HS-27A (cell line): ENCODE measurements at places on chromosomes 1 and 21.

DNA sequence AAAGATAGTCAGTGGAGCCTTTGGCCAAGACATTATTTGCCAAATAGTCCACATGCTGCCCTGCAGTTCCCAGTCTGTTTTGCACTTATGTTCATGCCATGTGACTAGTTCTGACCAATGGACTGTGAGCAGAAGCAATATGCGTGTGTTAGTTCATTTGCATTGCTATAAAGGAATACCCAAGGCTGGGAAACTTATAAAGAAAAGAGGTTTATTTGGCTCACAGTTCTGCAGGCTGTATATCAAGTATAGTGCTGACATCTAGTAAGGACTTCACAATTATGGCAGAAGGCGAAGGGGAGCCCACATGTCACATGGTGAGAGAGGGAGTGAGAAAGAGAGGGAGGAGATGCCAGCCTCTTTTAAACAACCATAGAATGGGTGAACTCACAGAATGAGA is 193.3 kb downstream of the PTPRU start:
- no peak for DNase-seq

- DNase-seq = no peak
These were observed 6.4 kb upstream of the GBP5 start for GRCh38 chr1:89279011-89279466.

GRCh38 chr1:235074523-235075047 is 54.1 kb downstream of the TOMM20 start:
- DNase-seq = no peak

DNA sequence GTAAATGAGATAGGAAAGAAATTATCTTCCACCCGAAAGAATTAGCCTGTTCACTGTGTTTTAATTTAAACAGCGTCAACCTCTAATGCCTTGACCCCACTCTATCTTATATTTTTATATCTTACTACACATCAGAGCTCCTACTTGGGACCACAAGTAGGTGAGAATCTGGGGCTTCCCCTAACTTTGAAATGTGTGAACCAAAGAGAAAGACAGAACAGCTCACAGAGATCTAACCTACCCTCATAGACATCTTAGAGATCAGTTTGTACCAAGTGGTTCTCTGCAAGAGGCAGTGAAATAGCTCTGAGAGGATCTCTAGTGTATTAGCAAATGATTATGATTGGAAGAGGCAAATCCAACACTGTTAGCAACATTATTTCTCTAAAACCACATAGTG is 31.0 kb upstream of the IFI16 start:
- DNase-seq = no peak

DNA sequence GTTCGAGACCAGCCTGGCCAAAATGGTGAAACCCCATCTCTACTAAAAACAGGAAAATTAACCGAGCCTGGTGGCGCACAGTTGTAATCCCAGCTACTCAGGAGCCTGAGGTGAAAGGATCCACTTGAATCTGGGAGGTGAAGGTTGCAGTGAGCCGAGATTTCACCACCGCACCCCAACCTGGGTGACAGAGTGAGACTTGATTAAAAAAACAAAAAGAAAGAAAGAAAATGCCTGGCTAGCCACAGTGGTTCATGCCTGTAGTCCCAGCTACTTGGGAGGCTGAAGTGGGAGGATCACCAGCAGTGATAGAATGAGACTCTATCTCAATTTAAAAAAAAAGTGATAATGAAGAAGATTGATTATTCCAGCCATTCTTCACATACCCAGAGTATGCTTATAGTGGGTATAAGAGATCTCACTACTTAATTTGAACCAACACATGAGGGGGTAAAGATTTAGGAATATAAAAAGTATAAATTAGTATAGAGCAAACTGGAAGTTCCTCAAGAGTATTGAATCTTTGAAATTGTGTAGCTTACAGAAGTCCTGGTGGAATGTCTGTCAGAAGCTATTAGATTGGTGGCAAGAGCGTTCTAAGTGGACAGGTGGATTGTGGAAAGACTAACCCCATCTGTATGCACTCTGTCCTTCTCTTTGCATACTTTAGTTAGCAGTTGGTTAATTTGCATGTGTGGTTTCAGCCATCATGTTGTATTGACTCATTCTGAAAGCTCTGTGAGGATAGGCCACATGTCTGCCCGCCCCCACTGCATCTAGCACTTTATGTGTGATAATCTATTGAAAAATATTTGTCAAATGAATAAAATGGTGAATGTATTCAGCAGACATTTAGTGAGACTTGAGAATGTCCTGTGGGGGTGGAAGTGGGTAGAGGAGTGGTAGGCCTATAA is 25.0 kb downstream of the RLF start:
- DNase-seq = peak; percentile 45

- peak; percentile 87 for DNase-seq
These were observed 52.5 kb downstream of the NBPF6 start for GRCh38 chr1:108502624-108503023.

- no peak for DNase-seq
These were observed 394.6 kb downstream of the LRRIQ3 start for GRCh38 chr1:73803380-73803779.

GRCh38 chr1:199301472-199302217 is 662.8 kb downstream of the PTPRC start:
- DNase-seq = no peak

DNA sequence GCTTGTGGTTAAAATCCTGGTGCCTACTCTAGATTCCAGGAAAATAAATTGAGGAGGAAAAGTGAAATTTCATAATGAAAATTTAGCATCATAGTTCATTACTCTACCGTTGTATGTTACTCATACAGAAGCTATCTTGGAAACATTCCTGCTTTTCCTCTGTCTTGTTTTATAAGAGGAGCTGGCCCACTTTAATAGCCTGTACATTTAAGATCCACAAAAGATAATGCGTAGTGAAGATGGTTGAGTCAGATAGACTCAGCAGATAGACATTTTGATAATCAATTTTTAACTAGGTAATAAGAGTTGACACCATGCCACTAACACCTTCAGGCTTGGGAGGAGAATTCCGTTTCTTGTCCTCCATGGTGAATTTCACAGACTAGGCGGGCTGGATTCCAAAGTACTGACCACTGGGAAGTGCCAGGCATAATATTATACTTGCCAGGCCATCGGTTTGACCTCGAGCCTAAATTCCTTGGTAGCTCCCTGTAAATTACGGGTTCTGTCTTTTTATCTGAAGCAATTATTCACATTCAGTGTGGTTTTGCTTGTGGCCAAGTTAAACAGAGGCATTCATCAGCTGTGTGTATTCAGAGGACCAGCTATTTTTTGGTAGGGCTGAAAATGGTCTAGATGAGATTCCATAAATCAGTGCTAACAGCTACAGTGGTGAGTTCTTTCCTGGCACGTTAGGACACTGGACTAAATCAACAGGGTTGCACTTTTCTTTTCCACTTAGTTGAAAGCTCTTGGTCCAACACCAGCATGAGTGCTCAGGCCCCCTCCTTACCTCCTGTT is 111.9 kb upstream of the KAZN start:
- peak; percentile 98 for DNase-seq

DNA sequence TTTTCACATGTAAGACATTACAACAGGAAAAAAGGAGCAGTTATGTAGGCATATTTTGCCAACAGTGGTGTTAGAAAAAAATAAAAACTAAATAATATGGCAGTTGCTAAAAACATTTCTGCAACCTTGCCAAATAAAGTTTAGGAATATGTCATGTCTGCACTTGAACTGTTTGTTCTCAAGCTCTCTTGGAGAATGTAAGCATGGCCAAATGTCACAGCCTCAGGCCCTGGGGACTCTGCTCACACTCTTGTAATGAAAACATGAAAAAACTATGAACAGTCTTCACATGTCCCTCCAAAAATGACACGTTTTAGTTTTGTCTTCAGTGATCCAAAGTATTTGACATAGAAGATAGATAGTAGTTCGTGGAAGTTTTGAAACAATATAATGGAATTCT is 753.3 kb downstream of the LTN1 start:
- no peak for DNase-seq

DNA sequence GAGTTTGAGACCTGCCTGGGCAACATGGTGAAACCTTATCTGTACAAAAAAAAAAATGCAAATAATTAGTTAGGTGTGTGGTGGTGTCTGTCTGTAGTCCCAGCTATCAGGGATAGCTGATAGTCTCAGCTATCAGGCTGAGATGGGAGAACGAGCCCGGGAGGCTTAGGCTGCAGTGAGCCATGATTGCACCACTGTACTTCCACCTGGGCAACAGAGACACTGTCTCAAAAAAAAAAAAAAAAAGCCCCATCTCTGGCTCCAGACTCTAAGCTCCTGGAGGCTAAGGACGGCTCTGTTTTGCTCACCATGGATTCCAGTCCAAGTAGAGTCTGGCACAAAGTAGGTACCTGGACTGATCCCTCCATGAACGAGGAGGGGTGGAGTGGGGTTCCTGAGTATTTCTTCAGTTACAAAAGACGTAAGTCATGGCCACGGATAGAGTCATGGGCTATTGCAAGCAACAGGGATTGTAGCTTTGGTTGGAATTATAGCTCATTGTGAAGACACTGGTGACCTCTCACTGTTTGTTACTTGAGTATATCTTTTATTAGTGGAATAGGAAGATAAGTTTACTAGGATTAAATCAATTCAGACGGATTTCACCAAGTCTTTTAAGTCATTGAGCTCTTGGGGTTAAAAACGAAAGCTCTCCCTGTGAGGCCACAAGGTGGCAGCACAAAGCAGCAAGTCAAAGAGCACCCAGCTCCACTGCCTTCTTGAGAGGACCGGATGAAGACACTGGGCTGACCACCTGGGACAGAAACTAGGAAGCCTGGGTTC is 35.6 kb upstream of the TMEM61 start:
- DNase-seq = peak; percentile 58

- no peak for DNase-seq
These were observed 161.9 kb upstream of the UBE2U start for GRCh38 chr1:64041371-64042131.

DNA sequence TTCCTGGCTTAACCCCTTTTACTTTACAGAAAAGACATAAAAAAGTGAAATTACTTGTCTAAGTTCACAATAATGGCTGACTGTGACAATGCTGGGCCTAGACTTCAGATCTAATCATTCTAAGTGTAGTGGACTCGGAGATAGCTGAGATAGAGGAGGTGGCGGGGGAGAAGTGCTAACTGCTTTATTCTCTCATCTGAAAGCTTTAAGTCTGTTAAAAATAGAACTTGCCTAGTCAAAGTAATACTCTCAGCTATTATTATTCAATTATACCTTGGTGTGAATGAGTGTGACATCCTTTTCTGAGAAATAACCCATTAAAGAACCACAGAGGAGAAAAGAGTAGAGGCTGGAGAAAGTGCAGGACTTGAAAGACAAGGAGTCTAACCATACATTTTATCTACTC is 96.1 kb upstream of the OLIG2 start:
- DNase-seq = no peak

GRCh38 chr1:200139661-200140250 is 112.2 kb downstream of the NR5A2 start:
- DNase-seq = no peak

GRCh38 chr1:174433451-174433850 is 14.3 kb upstream of the GPR52 start:
- DNase-seq = no peak

DNA sequence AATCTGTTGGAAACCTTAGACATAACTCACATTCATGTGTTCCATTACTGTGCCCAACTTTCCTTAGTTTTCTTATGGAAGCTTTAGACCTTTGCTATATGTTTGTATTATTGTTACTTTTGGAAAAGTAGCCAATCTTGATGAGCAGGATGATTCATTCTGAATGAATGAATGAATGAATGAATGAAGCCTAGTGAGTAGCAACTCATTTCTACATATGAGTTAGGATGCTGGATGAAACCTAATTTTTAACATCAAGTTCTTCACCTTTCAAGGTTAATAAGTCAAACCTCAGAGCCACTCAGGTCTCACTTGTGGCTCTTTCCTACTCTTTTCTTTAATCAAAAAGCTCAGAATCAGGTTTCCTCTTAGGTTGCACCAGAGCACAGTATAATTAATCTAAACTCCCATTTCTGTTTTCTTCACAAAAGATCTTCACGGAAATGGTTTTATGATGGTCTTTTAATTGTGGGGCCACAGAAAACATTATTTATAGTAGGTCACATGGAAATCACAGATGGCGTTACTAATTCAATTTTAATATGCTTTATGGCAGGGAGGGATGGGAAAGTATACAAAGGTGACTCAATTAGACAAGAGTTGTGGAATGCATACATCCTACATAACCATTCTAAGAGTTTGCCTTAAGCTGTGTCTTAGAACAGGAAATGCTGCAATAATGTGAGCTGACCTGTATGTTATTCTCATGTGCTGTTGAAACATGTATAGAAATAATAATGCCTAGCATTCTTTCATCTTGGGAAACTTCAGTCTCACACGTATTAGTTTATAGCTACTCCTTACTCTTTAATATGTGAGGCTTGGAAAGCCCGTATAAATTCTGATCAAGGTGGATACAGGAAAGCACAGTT is 4.5 kb upstream of the DDX59 start:
- DNase-seq = no peak

DNA sequence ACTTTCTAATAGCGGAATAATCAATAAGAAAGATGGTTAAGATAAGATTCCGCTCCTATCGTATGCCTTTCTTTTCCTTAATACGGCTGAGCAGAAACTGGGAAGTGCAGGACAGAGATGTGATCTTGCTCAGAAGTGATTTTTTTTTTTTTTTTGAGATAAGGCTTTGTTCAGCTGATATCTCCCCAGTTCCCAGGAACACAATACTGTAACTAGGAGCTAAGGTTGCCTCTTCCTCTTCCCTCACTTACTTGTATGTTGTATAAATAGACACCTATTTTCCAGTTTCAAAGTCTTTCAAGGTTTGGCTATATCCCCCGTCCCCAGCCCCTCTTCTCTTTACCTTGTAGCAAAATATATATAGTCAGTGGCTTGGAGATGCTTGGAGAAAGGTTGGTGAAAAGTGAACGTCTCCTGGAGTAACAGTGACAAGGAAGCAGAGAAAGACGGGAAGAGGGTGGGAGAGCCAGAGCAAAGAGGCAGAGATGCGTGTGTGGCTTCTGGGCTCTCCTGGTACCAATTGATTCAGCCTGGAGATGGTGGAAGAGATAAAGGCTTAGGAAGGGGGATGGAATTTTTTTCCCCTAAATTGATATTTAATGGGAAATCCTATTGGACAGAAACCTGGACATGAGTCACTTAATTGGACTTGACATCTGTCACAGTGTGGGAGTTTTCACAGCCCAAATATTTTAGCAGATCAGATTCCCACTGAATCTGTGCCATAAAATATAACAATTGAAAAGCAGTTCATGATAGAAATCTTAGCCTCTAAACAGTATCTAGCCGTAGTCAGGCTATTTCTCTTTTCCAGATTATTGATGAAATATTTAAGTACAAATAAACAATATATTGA is at the start of gene NHLH2:
TSS of gene NHLH2 (minus strand) at position 522 of the 856 bp plus-strand sequence. CDS start 2,754 bp downstream, outside the sequence.
- DNase-seq = no peak

DNA sequence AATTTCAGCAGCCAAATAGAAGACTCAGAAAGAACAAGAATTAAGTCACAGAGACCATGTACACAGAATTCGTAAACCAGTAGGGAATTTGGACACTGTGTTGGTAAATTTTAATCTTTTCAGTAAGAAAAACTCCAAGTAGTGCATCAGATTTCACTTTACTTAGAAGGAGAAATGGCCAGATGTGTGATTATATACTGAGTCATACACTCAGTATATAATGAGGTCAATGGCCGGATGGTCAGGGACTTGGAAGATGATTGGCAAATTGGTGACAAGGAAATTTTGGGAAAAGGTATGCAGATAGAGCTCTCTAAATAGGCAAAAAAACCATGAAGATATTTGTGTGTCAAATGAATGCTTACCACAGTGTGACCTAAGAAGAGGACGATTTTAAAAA is 399.8 kb upstream of the LRRC7 start:
- DNase-seq = no peak

GRCh38 chr1:70896224-70896623 is 151.4 kb downstream of the PTGER3 start:
- no peak for DNase-seq
